ENCODE measurements at places on chromosomes 4 and X. TPM values are rescaled to one million over a fixed set of nuclear protein-coding genes. Genes with fewer than 3 reads are reported as not detected.

Gene NUDT9
- 30.0 TPM for total RNA-seq

Gene FAM193A
- 28.7 TPM for total RNA-seq

Gene PLAC1
- not detected for total RNA-seq

Gene GABRQ
- total RNA-seq = 0.15 TPM

Gene CLNK
- not detected for total RNA-seq

Gene BEX2
- 55.1 TPM for total RNA-seq

Gene F8A1
- 21.3 TPM for total RNA-seq

Gene EFHC2
- 6.1 TPM for total RNA-seq

Gene BEX5
- 6.3 TPM for total RNA-seq

Gene NPY2R
- not detected for total RNA-seq

Gene LRIT3
- total RNA-seq = 0.13 TPM

Gene TSPYL2
- total RNA-seq = 104 TPM

Gene AFM
- 0.15 TPM for total RNA-seq

Gene RTL3
- total RNA-seq = not detected

Gene UGT8
- 0.77 TPM for total RNA-seq

Gene OTUD6A
- not detected for total RNA-seq

Gene CT45A10
- total RNA-seq = not detected

Gene ENPEP
- total RNA-seq = 3.6 TPM

Gene CYBB
- 12.4 TPM for total RNA-seq

Gene UGT2B17
- 0.20 TPM for total RNA-seq

Gene ZDHHC9
- 15.6 TPM for total RNA-seq

Gene LEF1
- 1.8 TPM for total RNA-seq

Gene GPRASP1
- 34.9 TPM for total RNA-seq

Gene MAGED4B
- total RNA-seq = 9.5 TPM

Gene CT45A1
- not detected for total RNA-seq

Gene RPS3A
- 8,918 TPM for total RNA-seq

Gene ZMAT1
- 14.0 TPM for total RNA-seq

Gene MMRN1
- total RNA-seq = 17.8 TPM

Gene TNIP3
- total RNA-seq = 0.12 TPM

Gene PHKA1
- total RNA-seq = 14.8 TPM

Gene P2RY4
- not detected for total RNA-seq

Gene AMER1
- 14.2 TPM for total RNA-seq

Gene AWAT2
- not detected for total RNA-seq

Gene VGLL1
- not detected for total RNA-seq

Gene NEXMIF
- total RNA-seq = 2.3 TPM

Gene SPANXN3
- not detected for total RNA-seq

Gene TTC29
- total RNA-seq = 0.47 TPM

Gene UBE2D3
- 258 TPM for total RNA-seq

Gene AMBN
- total RNA-seq = not detected

Gene TCP11X2
- total RNA-seq = not detected

Gene HUWE1
- total RNA-seq = 195 TPM

Gene S100P
- 0.60 TPM for total RNA-seq
